Left hindlimb (tissue), 1 donor: ENCODE measurements at places on chromosomes 7 and 10.
A peak's percentile ranks its signal among the peaks of the same experiment; 100 is the strongest.

DNA sequence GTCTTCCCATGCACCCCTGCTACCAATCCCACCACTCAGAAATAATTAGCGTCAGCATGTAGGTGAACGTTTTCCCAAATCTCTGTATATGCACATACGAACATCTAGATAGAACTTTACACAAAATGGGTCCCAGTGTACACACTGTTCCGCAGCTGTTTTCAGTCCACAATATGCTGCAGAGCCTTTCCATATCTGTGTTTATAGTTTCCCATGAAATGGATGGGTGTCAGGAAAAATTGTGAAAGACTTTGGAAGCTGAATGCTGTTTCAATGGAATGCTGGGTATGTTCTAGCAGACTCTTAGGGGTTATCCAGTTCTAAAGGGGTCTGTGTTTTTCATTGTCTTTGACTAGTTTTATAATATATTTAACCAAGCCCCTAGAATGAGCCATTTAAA is 13.8 kb downstream of the GRK5 start:
- DNase-seq = no peak

GRCh38 chr7:86942081-86942480 is 117.4 kb downstream of the ELAPOR2 start:
- no peak for DNase-seq

GRCh38 chr7:21346297-21346696 is 81.6 kb upstream of the SP4 start:
- no peak for DNase-seq

- no peak for DNase-seq
Measured at GRCh38 chr7:140049339-140050024, 13.3 kb downstream of the PARP12 start.

DNA sequence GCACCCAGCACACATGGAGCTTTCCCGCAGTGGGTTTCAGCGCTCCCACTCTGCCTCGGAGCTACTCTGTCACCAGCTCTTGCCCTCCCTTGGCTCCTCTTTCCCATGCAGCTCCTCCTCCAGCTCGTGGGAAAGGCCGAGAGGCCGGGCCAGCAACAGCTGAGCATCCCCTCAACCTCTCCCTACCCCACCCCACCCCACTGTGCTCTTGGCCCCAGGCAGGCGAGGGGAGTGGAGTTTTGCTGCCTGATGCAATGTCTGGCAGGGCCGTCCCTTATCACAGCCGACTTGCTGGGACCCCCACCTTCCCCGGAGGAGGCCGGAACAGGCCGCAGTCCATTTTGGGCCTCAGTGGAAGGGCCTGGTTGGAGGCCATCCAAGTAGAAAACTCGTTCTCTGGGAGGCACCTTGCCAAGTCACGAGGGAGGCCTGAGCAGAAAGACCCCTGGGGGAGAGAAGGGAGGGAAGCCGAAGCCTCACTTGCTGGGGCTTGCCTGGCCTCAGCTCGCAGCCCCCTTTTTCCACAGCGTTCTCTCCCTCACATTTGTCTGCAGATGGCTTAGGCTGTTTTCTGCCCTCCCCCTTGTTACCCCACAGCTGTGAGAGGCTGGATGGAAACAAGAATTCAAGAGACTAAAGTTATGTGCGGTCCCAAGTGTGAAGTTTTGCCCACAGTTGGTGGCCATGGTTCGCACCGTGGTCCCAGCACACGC is 35.3 kb downstream of the CHST3 start:
- peak; percentile 94 for DNase-seq

GRCh38 chr10:79267499-79267898 is 79.8 kb upstream of the PPIF start:
- no peak for DNase-seq

DNA sequence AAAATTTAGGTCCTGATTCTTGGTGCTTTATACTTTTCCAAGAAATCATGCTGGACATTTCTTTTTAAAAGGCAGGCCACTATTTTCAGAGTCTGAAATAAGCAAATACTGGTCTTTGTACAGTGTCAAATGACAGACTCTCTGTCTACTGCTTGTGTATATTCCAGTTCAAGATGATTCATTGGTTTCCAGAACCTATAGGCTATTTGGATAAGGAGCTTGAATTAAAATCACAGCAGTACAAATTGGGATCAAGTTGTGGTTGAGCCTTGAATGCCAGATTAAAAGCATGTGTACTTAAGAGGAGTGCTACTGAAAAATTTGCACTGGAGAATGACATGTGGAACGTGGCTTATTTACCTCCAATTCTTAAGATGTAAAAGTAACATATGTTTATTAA is 10.7 kb downstream of the KMT2E start:
- no peak for DNase-seq

GRCh38 chr10:128930515-128930914 is 536.5 kb upstream of the MGMT start:
- no peak for DNase-seq

- no peak for DNase-seq
Measured at GRCh38 chr7:132234711-132235110, 341.6 kb downstream of the PLXNA4 start.

- peak; percentile 75 for DNase-seq
Measured at GRCh38 chr7:51162724-51163329, 153.8 kb downstream of the COBL start.
